ENCODE measurements at places on chromosomes 2 and 18.

- no peak overlapping the region for H3K4me3 ChIP-seq
- H3K27ac ChIP-seq: no peak overlapping the region
- H3K4me1 ChIP-seq: no peaks in the 10 kb centered on the region
- no peaks in the 10 kb centered on the region for H3K36me3 ChIP-seq
- DNase-seq: no peak
Observed at GRCh38 chr2:155947069-155947468, 385.5 kb downstream of the NR4A2 start.

DNA sequence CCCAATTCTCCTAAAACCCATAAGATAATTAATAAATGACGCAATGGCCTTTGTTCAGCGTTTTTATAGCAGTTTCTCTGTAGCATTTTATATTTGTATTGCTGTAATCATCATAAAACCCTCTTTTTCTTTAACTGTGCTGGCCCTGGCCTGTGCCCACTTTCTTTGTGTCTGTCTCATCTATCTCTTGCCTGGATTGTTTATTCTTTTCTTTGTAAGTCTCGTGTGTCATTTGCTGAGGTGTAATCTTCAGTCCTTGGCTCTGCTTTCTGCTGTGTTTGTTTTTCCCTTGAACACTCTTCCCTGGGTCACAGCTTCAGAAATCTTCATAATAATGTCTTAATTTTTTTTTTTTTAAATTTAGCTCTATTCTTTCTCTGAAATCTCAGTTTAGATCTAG, 525.8 kb upstream of the LINC00305 start:
- H3K36me3 ChIP-seq: no peaks in the 10 kb centered on the region
- H3K27ac ChIP-seq: no peak overlapping the region
- H3K27me3 ChIP-seq: no peaks in the 10 kb centered on the region
- no peak for DNase-seq
- H3K4me3 ChIP-seq: no peak overlapping the region
- H3K4me1 ChIP-seq: no peaks in the 10 kb centered on the region

GRCh38 chr2:235330775-235331451, 162.9 kb upstream of the AGAP1 start:
- no peak overlapping the region for H3K27ac ChIP-seq
- H3K36me3 ChIP-seq: no peaks in the 10 kb centered on the region
- DNase-seq: no peak
- H3K4me1 ChIP-seq: no peaks in the 10 kb centered on the region
- H3K27me3 ChIP-seq: no peaks in the 10 kb centered on the region
- H3K4me3 ChIP-seq: no peak overlapping the region

DNA sequence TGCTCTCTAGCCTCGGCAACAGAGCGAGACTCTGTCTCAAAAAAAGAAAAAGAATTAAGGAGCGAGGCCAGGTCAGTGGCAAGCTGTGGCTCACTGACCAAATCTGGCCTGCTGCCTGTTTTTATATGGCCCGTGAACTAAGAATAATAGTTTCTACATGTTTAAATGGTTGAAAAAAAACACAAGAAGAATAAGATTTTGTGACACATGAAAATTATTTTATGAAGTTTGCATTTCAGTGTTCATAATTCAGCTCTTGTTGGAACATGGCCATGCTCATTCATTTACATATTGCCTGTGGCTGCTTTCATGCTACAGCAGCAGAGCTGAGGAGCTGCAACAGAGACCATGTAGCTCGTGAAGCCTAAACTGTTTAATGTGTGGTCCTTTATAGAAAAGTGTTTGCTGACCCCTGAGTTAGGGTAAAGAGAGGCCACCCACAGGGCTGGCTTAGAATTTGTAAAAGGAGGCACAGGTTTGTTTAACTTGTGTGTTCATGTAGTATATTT, 59.5 kb downstream of the MFSD6 start:
- H3K4me3 ChIP-seq: no peak overlapping the region
- peaks cover 32% of the 10 kb centered on the region for H3K4me1 ChIP-seq
- H3K27me3 ChIP-seq: no peaks in the 10 kb centered on the region
- H3K36me3 ChIP-seq: peaks cover 16% of the 10 kb centered on the region

DNA sequence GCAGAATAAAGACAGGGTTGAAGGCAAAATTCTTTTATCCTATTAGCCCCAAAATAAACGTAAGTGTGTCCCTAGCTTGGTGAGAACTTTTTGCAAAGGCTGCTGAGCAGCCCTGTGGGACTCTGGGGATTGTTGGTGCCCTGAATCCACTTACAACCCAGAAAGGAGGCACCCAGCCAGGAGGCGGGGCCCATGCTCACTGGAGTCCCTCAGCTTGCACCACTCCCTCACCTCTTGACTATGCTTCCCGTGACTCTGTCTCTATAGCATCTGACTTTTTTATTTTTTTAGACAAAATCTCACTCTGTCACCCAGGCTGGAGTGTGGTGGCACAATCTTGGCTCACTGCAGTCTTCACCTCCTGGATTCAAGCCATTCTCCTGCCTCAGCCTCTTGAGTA, 15.8 kb upstream of the COL6A3 start:
- peaks cover 60% of the 10 kb centered on the region for H3K4me1 ChIP-seq
- no peaks in the 10 kb centered on the region for H3K27me3 ChIP-seq
- H3K27ac ChIP-seq: peak overlapping the region; percentile 23

DNA sequence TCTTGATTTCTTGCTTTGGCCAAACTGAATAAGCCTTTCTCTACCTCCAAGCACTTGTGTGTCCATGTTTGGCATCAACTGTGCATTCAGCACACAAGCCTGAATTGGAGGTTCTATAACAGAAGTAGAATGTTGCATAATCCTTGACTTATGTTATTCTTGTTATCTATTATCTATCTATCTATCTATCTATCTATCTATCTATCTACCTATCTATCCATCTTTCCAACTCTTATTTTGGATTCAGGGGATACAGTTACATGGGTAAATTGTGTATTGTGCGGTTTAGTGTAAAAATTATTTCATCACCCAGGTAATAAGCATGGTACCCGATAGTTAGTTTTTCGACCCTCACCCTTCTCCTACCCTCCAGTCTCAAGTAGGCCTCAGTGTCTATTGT, 319.6 kb downstream of the PTH2R start:
- no peak overlapping the region for H3K27ac ChIP-seq

GRCh38 chr2:216306868-216307267, 65.4 kb downstream of the MARCHF4 start:
- no peak overlapping the region for H3K27ac ChIP-seq
- no peak overlapping the region for H3K4me3 ChIP-seq
- H3K27me3 ChIP-seq: no peaks in the 10 kb centered on the region
- no peak for DNase-seq

DNA sequence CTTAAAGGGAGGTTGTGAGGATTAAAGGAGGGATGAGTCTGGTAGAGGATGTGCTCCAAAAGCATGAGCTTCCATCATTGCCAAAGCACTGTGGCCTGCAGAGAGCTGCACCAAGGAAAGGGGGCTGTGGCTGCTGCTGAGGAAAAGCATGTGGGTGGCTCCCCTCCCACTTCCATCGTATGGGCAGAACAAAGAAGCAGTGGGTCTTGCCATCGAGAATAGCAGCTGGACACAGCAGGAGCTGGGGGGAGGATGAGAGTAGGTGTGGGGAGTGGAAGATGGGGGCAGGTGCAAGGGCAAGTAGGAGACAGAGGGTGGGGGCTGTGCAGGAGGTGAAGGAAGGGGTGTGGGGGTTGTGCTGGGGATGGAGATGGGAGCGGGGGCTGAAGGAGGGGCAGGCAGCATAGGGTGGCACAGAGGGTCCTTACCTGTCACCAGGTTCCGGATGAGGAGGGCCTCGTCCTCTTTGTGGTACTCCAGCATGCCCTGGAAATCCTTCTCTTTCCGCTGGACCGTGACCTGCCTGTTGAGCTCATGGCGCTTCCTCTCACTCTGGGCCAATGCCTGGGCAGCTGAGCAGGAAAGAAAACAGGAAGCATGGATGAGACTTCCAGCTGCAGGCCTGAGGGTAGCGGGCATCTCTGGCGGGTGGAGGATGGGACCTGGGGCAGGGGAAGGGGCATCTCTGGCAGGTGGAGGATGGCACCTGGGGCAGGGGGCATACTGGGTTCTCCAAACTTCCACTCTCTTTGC, 33.6 kb upstream of the ACAA2 start:
- no peak overlapping the region for H3K27ac ChIP-seq
- no peak overlapping the region for H3K4me3 ChIP-seq
- DNase-seq: no peak
- H3K36me3 ChIP-seq: no peaks in the 10 kb centered on the region
- H3K27me3 ChIP-seq: no peaks in the 10 kb centered on the region

GRCh38 chr18:78268226-78268988, 711.2 kb upstream of the SALL3 start:
- H3K4me1 ChIP-seq: no peaks in the 10 kb centered on the region
- no peaks in the 10 kb centered on the region for H3K27me3 ChIP-seq
- no peaks in the 10 kb centered on the region for H3K36me3 ChIP-seq
- H3K4me3 ChIP-seq: no peak overlapping the region

GRCh38 chr2:33489835-33490431, 13.5 kb downstream of the RASGRP3 start:
- H3K27ac ChIP-seq: no peak overlapping the region
- no peaks in the 10 kb centered on the region for H3K36me3 ChIP-seq
- H3K4me1 ChIP-seq: no peaks in the 10 kb centered on the region
- DNase-seq: no peak
- no peak overlapping the region for H3K4me3 ChIP-seq
- no peaks in the 10 kb centered on the region for H3K27me3 ChIP-seq

- DNase-seq: no peak
- no peak overlapping the region for H3K4me3 ChIP-seq
- no peaks in the 10 kb centered on the region for H3K27me3 ChIP-seq
Observed at GRCh38 chr2:214482728-214483127, 71.9 kb downstream of the VWC2L start.

GRCh38 chr2:28101892-28102291, 211.4 kb downstream of the BABAM2 start:
- no peaks in the 10 kb centered on the region for H3K4me1 ChIP-seq
- H3K27me3 ChIP-seq: no peaks in the 10 kb centered on the region
- no peaks in the 10 kb centered on the region for H3K36me3 ChIP-seq
- DNase-seq: no peak
- H3K27ac ChIP-seq: no peak overlapping the region
- no peak overlapping the region for H3K4me3 ChIP-seq

GRCh38 chr18:37659906-37660305, 94.3 kb upstream of the CELF4 start:
- no peak for DNase-seq
- H3K36me3 ChIP-seq: no peaks in the 10 kb centered on the region
- H3K27ac ChIP-seq: no peak overlapping the region
- H3K4me1 ChIP-seq: no peaks in the 10 kb centered on the region
- no peak overlapping the region for H3K4me3 ChIP-seq

GRCh38 chr2:144836635-144837350, 316.9 kb upstream of the ZEB2 start:
- no peaks in the 10 kb centered on the region for H3K36me3 ChIP-seq
- no peaks in the 10 kb centered on the region for H3K4me1 ChIP-seq
- no peak for DNase-seq
- H3K27ac ChIP-seq: no peak overlapping the region
- no peak overlapping the region for H3K4me3 ChIP-seq

- no peaks in the 10 kb centered on the region for H3K4me1 ChIP-seq
- no peak overlapping the region for H3K27ac ChIP-seq
- H3K4me3 ChIP-seq: no peak overlapping the region
Observed at GRCh38 chr2:68280348-68280747, 28.0 kb upstream of the PPP3R1 start.

GRCh38 chr2:212284166-212284565, 254.4 kb downstream of the ERBB4 start:
- no peaks in the 10 kb centered on the region for H3K4me1 ChIP-seq
- H3K27ac ChIP-seq: no peak overlapping the region
- no peak overlapping the region for H3K4me3 ChIP-seq
- DNase-seq: no peak
- H3K36me3 ChIP-seq: no peaks in the 10 kb centered on the region

DNA sequence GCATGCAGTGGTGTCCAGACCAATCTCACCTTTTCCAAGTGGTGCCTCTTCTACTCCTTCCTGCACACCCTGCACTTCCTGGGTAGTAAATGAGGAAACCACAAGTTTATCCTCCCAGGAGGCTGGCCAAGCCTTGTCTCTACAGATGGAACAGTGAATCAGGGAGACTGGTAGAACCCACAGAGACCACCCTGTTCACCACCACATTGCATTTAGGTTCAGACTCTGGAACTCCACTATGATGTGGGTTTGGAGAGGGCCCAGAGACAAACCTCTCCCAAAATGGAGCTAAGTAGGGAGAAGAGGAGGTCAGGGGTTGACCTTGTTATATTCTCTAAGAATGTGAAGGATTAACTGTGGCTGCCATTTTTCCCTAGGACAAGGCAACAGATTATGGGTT, 102.8 kb upstream of the FZD7 start:
- no peak for DNase-seq
- no peaks in the 10 kb centered on the region for H3K27me3 ChIP-seq
- no peaks in the 10 kb centered on the region for H3K4me1 ChIP-seq
- no peak overlapping the region for H3K27ac ChIP-seq

DNA sequence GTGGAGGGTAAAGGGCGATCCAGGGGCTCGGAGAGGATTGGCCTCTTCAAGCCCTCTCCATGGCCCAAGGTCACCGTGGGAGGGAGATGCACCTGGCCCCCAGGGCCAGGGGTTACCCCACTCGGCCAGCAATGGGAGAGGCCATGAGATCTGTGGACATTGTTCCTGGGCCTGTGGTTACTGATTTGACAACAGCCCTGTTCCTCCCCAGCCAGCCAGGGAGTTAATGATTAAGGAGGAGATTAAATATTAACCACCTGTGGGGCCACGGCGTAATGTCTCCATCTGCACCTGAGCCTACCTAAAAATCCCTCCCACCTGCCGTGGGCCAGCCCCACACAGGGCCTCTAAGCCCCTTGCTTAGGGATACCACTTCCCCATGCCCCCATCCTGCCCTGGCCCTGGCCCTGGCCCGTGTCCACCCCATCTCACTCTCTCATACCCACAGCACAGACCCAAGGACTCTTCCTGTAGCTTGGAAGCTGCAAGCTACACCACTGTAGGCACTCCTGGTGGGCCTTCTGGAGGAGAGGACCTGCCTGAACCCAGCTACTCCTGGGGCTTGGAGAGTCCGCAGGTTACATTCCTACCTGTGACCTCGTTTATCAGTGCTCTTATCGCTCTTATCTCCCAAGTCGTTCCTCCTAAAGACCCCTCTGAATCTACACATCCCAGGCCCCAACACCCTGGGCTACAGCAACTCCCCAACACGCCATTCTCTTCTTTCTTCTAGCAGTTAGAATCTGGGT, 32.1 kb downstream of the ZFP36L2 start:
- H3K36me3 ChIP-seq: no peaks in the 10 kb centered on the region
- H3K4me3 ChIP-seq: peak overlapping the region; percentile 57
- H3K27me3 ChIP-seq: no peaks in the 10 kb centered on the region
- H3K4me1 ChIP-seq: peaks cover 88% of the 10 kb centered on the region
- DNase-seq: no peak

GRCh38 chr2:44927985-44928482, 13.5 kb upstream of the SIX3 start:
- H3K36me3 ChIP-seq: no peaks in the 10 kb centered on the region
- H3K4me1 ChIP-seq: peaks cover 9% of the 10 kb centered on the region
- peaks cover 46% of the 10 kb centered on the region for H3K27me3 ChIP-seq
- H3K27ac ChIP-seq: no peak overlapping the region

DNA sequence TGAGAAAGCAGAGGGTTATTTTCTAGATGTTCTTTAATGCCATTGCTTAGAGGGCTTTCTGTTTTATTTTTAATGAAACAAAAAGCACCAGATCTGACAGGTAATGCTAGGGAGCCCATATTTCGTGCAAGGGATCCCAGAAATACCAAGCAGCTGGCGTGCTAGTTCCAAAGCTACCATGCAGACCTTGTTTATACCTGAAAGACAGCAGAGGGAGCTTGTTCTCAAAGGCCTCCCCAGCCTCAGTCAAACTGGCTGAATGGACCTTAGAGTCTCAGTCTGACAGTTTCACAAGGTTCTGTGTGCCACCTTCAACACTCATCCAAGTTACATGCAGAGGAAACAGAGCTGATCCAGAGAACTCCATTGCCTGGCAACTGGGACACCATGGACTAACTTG, 48.6 kb downstream of the GALNT14 start:
- no peak for DNase-seq
- H3K4me3 ChIP-seq: no peak overlapping the region
- H3K27ac ChIP-seq: no peak overlapping the region
- peaks cover 3% of the 10 kb centered on the region for H3K27me3 ChIP-seq
